ENCODE measurements at places on chromosomes 6 and 20.

DNA sequence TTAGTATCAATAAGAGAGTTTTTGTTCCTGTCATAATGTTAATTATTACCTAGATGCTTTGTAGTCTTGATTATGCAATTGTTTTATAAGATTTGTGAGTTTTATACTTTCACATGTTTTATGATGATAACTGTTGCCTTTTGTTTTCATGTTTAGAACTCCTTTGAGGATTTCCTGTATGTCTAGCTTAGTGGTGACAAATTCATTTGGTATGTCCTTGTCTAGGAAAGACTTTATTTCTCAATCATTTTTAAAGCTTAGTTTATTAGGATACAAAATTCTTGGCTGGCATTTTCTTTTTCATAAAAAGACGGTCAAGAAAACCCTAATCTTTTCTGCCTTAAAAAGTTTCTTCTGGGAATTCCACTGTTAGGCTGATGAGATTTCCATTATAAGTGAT, 849.9 kb upstream of the EYS start:
- no peaks in the 10 kb centered on the region for H3K27me3 ChIP-seq
- DNase-seq, result no peak
- H3K4me1 ChIP-seq, result no peaks in the 10 kb centered on the region
- no peak overlapping the region for H3K27ac ChIP-seq
- H3K4me3 ChIP-seq, result no peak overlapping the region
- no peaks in the 10 kb centered on the region for H3K36me3 ChIP-seq

GRCh38 chr6:44268095-44268628, 2.1 kb upstream of the TMEM151B start:
- peaks cover 37% of the 10 kb centered on the region for H3K27me3 ChIP-seq
- H3K27ac ChIP-seq, result peak overlapping the region; percentile 37
- H3K4me3 ChIP-seq, result no peak overlapping the region
- H3K4me1 ChIP-seq, result peaks cover 32% of the 10 kb centered on the region
- peaks cover 19% of the 10 kb centered on the region for H3K36me3 ChIP-seq
- no peak for DNase-seq

- H3K4me3 ChIP-seq, result no peak overlapping the region
- H3K27ac ChIP-seq, result no peak overlapping the region
- no peaks in the 10 kb centered on the region for H3K27me3 ChIP-seq
- H3K36me3 ChIP-seq, result no peaks in the 10 kb centered on the region
Measured at GRCh38 chr6:92762443-92763273, 656.7 kb downstream of the EPHA7 start.

DNA sequence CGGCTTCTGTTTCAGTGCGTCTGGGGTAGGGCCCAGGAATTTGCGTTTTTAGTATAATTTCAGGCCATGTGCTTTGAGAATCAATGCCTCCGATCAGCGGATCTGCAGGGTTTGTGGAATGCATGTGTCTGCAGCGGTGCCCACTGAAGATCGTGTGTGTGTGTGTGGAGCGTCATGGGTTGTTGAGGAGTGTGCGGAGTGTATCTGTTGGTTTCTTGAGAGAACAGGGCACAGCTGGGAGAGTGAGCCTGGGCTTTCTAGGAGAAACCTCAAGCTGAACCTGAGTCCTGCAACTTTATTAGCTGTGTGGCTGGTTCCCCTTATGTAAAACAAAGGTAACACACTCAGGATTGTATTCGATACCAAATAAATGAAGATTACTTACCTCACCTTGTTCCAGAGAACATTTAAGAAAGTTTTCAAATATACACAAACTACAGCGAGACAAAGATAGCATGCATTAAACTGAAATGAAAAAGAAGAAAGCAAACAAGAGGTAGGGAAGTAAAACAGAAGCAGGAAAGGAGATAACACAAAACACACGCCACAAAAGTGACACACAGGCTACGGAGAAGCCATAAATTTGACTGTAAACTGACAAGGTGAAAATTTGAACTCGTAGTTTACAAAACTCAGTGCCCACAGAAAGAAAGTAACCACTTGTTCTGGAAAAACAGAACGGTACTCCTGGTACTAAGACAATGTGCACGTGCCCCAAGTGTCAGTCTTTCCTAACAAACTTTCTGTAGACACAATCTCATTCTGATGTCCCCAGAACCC, 28.8 kb downstream of the PDE10A start:
- peaks cover 7% of the 10 kb centered on the region for H3K27me3 ChIP-seq
- H3K4me1 ChIP-seq, result no peaks in the 10 kb centered on the region
- no peak for DNase-seq
- H3K36me3 ChIP-seq, result no peaks in the 10 kb centered on the region
- H3K27ac ChIP-seq, result no peak overlapping the region

GRCh38 chr6:43277643-43278523, 20.2 kb upstream of the SLC22A7 start:
- DNase-seq, result no peak
- peaks cover 32% of the 10 kb centered on the region for H3K4me1 ChIP-seq
- no peak overlapping the region for H3K27ac ChIP-seq
- H3K4me3 ChIP-seq, result no peak overlapping the region
- no peaks in the 10 kb centered on the region for H3K36me3 ChIP-seq
- H3K27me3 ChIP-seq, result peaks cover 46% of the 10 kb centered on the region

DNA sequence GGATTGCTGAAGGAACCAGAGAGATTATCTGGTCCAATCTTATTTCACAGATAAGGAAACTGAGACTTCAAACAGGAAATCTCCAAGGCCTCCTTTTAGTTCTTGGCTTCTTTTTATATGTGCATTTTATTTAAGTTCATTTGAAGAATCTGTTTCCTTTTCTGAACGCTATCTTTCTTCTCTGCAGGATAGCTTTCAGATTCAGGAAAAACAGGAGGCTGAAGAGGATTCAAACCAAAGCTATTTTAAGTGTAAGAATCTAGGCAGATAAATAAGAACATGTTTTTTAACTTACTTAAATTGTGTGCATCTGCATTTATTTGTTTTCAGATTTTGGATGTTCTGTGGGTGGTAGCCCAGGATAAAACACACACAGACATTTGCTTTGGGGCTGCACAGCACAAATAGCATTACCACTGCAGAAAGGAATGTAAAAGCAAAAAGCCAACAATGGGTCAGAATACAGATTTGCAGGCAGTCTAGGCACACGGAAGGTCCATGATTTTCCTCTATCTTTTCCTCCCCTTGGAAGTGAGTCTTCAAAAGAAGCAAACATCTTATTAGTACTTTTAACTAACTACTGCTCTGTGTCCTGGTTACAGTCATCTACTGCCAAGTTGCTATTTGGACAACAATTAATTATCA, 188.8 kb upstream of the TBX18 start:
- no peaks in the 10 kb centered on the region for H3K36me3 ChIP-seq
- H3K4me1 ChIP-seq, result no peaks in the 10 kb centered on the region
- no peak overlapping the region for H3K27ac ChIP-seq
- no peak overlapping the region for H3K4me3 ChIP-seq

DNA sequence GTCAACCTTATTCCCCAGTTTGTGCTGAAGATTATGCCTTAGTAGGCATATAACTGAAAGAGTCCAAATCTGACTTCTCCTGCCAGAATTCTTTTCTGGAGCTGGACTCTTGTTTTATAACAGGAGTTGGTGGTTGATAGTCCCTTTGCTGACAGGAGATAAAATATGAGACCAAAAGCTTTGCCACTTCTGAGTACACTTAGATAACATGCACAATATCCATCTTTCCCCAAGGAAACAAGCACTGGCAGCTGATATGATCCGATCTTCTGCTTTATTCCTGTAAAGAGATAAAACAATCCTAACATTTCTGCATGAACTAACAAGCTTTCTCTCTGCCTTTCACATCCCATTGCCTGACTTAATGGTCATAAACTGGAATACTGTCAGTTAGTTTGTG, 1265.4 kb upstream of the ADGRB3 start:
- no peaks in the 10 kb centered on the region for H3K4me1 ChIP-seq
- H3K4me3 ChIP-seq, result no peak overlapping the region
- no peak overlapping the region for H3K27ac ChIP-seq
- H3K36me3 ChIP-seq, result no peaks in the 10 kb centered on the region
- no peaks in the 10 kb centered on the region for H3K27me3 ChIP-seq
- DNase-seq, result no peak

DNA sequence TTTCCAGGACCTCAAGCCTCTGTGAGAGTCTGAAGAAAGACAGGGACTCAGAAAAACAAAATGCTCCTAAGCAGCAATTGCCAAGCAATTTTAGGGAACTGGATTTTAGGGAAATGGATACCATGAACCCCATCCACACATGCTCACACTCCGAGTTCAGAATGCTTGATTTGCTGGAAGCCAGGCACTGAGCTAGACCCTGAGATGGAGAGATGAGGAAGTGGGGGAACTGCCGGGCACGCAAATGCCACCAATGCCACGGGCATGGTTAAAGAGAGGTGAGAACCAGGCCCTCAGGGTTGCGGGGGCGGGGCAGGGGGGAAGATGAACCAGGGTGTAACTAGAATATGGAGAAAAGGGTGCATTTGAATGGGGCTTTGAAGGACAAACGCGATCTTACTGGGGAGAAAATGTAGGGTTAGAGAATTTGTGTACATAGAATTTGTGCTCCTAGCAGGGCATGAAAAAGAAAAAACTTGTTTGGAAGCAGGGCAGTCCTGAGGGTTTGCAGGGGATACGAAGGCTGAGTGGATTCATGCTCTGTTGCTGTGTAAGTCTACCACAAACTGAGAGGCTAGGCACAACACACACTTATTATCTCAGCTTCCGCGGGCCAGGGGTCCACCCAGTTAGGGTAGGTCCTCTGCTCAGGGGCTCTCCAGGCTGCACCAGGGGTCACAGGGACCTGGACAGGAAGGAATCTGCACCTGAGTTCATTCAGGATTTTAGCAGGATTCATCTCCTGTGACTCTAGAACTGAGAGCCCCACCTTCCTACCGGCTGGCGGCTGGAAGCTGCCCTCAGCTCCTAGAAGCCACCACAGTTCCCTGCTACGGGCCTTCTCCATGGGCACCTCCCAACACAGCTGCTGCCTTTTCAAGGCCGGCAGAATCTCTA, 108.0 kb downstream of the SNX5 start:
- H3K4me1 ChIP-seq, result peaks cover 74% of the 10 kb centered on the region
- peak overlapping the region; percentile 62 for H3K4me3 ChIP-seq
- DNase-seq, result peak; percentile 37
- peak overlapping the region; percentile 6 for H3K27ac ChIP-seq
- peaks cover 8% of the 10 kb centered on the region for H3K27me3 ChIP-seq

GRCh38 chr6:68343901-68344300, 291.2 kb upstream of the ADGRB3 start:
- no peaks in the 10 kb centered on the region for H3K4me1 ChIP-seq
- no peak overlapping the region for H3K27ac ChIP-seq
- H3K27me3 ChIP-seq, result no peaks in the 10 kb centered on the region

GRCh38 chr20:2528671-2529271, 7.6 kb upstream of the TMC2 start:
- peaks cover 23% of the 10 kb centered on the region for H3K27me3 ChIP-seq
- peaks cover 21% of the 10 kb centered on the region for H3K4me1 ChIP-seq
- H3K36me3 ChIP-seq, result no peaks in the 10 kb centered on the region
- no peak overlapping the region for H3K27ac ChIP-seq
- no peak overlapping the region for H3K4me3 ChIP-seq
- no peak for DNase-seq

DNA sequence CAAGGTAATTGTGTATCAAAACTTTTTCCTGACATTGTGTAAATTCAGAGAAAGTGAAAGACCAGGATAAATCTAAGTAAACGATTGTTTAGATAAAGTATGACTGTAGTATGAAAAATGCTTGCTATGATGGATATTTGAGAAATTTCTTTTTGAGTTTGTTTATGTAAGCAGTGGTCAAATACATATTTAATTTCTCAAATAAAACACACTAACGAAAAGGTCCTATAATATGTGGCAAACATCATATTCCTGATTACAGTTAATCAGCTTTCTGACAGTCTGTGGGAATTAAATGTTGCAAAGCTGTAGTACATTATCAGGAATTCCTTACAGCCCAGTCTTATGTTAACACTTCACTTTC, 636.9 kb downstream of the MMUT start:
- no peak overlapping the region for H3K4me3 ChIP-seq
- no peaks in the 10 kb centered on the region for H3K4me1 ChIP-seq
- H3K27me3 ChIP-seq, result no peaks in the 10 kb centered on the region
- no peaks in the 10 kb centered on the region for H3K36me3 ChIP-seq

- H3K27me3 ChIP-seq, result no peaks in the 10 kb centered on the region
- H3K36me3 ChIP-seq, result no peaks in the 10 kb centered on the region
- no peak for DNase-seq
- H3K27ac ChIP-seq, result no peak overlapping the region
Measured at GRCh38 chr20:12434672-12435071, 517.0 kb downstream of the BTBD3 start.

DNA sequence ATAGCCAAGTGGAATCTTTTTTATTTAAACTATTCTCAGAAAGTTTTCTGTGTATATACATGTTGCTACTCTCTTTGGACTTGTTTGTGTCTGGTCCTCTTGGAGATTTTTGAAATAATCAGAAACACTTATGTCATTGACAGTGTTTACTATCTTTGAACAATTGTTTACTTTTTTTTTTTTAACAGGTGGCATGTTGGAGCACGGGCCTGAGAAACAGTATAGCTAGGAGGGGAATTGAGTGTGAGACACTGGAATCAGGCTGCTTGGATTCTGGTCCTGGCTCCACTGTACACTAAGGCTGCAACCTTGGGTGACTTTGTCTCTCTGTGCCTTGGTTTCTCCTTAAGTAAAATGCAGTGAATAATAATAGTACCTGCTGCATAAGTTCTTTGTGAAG, 279.6 kb downstream of the PRL start:
- H3K4me3 ChIP-seq, result no peak overlapping the region
- H3K4me1 ChIP-seq, result no peaks in the 10 kb centered on the region

DNA sequence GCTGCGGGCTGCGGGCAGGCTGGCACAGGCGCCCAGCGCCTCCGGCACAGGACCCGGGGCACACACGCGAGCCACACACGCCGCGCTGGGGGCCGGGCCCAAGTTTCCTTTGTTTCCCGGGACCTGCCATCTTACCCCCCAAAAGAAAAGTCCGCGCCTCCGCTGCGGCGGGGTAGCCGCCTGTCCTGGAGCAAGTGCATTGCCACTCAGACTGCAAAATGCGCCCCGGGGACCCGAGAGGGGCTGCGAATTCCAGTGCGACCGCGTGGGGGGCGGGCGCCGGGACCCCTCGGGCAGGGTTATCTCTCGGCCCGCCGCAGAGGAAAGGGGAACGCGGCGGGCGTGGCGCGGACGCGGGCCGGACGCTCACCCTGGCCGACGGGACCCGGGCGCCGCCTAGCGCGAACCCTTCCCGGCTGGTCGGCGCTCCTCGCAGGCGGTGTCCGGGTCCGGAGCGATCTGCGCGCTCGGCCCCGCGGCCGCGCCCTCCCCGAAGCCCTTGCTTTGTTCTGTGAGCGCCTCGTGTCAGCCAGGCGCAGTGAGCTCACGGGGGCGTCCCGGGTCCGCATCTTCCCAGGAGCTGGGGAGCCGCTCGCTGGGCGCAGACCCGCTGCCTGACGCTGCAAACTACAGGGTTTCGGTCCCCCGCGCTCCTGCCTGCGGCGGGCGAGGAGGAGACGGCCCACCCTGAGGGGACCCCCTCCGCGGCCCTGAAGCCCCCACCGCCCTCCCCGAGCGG, 639 bp upstream of the CD24 start:
- no peaks in the 10 kb centered on the region for H3K27me3 ChIP-seq
- peak overlapping the region; percentile 95 for H3K4me3 ChIP-seq

DNA sequence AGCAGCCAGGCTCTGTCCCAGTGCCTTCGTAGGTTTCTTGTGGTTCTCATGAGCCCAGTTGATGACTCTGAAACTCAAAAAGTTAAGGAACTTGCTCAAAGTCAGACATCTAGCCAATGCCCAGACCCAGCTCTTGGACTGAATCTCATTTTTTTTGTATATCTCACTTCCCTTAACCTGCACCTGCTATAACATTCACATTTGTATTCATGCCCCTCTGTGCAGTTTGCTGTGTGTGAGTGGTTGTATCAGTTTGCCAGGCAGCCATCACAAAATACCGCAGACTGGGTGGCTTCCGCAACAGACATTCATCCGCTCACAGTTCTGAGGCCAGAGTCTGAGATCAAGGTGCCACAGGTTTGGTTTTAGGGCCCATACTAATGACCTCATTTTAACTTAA, 49.9 kb downstream of the IPCEF1 start:
- no peaks in the 10 kb centered on the region for H3K36me3 ChIP-seq
- H3K27me3 ChIP-seq, result peaks cover 9% of the 10 kb centered on the region
- no peak overlapping the region for H3K4me3 ChIP-seq
- DNase-seq, result peak; percentile 18

All from stimulated activated naive B cell treated with anti-CD40 and anti-IgM and Interleukin-4, amounts not matched to agents 10 μg/mL and 1 μg/mL and 100 μg/mL, for 72 hours (primary cell).